Femur (tissue), 1 donor: ENCODE measurements at places on chromosomes 6 and 20.

DNA sequence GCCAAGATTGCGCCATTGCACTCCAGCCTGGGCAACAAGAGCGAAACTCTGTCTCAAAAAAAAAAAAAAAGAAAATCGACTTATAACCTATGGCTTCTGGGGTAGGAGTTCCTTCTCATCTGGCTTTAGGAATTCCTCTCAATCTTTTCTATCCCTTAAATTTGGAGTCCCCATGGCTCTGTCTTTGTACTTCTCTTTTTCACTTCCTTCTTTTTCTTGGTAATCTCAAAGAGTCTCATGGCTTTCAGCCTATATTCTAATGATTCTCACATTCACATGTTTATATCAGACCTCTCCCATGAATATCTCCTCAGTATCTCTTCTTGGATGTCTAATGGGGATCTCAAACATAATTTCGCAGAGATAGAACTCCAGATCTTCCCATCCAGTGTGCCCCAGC lies 42.8 kb upstream of the RALGAPA2 start:
- no peak for DNase-seq

DNA sequence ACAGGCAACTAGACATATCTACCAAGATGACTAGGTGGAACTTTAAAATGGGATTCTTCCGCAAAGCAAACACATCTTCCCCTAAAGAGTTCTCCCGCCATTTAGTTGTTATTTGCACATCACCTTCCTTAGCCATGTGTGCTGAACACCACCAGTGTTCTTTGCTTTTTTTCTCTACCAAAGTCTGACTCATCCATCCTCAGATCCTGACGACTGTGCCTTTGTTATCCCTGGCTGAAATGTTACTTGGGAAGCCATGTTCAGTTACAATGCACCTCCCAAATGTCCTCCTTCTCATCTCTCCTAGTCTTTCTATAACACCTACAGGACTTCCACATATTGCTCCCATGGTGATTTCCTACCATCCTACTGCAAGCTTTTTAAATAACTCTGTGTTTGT lies 593.5 kb upstream of the ARID1B start:
- no peak for DNase-seq

GRCh38 chr20:59779656-59780380 lies 153.6 kb downstream of the SYCP2 start:
- DNase-seq: no peak

DNA sequence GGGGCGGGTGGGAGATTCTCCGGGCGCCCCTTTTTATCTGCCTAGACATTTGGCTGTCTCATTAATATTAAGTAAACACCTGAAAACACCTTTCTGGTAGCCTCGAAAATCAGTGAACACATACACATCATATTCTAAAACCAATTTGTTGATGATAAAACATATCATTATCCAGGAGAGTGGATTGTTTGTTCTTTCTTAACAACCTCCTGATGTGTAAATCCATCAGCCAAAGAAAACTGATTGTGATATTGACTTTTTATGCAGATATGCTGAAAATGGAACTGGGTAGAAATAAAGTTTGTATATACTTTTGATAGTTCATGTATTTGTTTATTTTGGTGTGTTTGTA lies 75.7 kb downstream of the ADGRG6 start:
- no peak for DNase-seq

- DNase-seq: peak; percentile 29
Observed at GRCh38 chr6:125639466-125640020, 109.9 kb upstream of the HEY2 start.

- DNase-seq: no peak
Observed at GRCh38 chr6:36039112-36039511, 11.5 kb downstream of the MAPK14 start.

DNA sequence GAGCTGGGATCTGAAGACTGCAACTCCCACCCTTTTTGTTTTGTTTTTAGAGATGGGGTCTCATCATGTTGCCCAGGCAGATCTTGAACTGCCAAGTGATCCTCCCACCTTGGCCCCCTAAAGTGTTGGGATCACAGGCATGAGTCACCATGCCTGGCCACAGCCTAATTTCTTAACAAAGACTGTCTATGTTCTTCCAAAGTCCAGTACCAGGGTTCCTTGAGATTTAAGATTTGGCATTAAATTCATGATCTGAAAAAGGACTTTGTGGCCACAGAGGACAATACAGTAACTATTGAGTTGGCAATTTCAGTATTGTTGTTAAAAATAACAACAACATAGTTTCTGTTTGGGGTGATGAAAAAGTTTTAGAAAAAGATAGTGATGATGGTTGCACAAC lies 28.7 kb upstream of the BEND3 start:
- no peak for DNase-seq

DNA sequence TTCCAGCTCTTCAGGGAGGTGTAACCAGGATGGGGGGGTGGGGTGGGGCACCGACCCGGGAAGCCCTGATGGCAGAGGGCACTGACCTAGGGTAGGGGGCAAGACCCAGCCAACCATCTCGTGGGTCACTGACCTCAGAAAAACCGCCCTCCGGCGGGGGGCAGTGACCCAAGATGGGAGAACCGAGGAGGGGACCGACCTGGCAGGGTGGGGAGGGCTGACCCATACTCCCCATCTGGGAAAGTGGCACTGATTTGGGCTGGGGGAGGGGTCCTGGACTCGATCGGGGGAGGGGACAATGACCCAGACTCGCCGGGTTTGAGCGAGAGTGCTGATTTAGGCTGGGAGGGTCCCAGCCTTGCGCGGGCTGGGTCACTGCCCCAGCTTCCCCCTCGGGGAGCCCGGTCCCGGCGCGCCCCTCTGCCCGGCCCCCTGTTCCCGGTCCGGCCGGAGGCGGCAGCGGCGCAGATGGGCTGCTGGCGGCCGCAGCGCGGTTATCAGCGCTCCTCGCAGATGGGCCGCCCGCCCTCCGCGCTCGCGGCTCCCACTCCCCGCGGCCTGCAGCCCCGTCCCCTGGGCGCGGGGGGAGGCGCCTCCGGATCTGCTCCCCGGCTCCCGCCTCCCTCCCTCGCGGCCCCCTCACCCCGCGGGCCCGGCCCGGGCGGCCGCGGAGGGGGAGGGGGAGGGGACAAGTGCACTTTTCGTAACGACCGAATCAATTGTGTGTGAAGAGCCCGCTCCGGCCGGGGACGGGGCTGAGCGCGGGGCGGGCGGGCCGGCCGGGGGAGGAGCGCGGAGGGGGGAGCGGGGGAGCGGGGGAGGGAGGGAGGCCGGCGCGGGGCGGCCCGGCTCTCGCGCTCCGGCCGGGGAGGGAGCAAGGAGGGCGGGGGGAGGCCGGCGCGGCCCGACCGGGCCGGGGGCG lies 2.2 kb downstream of the NOL4L start:
- DNase-seq: peak; percentile 60

- DNase-seq: no peak
Observed at GRCh38 chr6:159116343-159116742, 52.9 kb upstream of the FNDC1 start.

GRCh38 chr6:8170245-8170644 lies 67.9 kb upstream of the EEF1E1 start:
- no peak for DNase-seq

- DNase-seq: no peak
Observed at GRCh38 chr20:57374931-57375651, 16.1 kb upstream of the RBM38 start.

DNA sequence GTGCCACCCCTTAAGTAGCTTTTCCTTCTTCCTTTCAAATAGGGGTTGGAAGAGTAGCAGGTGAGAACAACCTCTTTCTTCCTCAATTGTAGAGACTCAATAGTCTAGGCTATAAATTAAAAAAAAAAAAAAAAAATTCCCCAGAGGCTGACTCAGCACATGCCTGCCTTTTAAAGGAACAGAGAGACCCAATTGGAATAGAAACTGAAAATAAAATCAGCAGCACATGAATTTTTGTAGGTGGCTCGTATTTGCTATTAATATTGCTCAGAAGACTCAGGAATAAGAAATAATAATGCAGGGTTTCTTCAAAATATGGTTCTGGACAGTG lies 19.3 kb downstream of the TOP1 start:
- DNase-seq: no peak

DNA sequence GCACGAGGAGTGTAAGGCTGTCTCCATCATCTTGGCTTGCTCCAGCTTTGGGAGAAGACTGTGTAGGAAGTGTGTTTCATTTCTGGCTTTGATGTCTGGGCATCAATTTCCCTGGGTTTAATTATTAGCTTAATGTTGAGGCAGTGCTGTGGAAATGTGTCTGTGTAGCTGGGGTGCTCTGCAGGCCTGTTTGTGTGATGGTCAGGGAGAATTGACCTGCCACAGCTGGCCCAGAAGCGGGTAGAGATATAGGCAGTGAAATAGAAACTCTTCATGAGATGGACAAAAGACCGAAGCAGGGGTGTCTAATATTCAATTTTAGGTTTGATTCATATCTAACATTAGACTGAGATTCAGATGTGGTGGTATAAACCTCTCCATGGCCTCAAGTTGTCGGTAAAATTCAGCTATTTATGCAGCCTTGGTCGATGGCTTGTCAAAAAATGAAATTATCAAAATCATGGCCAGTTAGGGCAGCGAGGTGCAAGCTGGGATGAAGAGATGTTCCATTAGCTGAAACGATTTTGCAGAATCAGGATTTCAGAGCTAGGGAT lies 95.3 kb upstream of the SNX9 start:
- DNase-seq: no peak

DNA sequence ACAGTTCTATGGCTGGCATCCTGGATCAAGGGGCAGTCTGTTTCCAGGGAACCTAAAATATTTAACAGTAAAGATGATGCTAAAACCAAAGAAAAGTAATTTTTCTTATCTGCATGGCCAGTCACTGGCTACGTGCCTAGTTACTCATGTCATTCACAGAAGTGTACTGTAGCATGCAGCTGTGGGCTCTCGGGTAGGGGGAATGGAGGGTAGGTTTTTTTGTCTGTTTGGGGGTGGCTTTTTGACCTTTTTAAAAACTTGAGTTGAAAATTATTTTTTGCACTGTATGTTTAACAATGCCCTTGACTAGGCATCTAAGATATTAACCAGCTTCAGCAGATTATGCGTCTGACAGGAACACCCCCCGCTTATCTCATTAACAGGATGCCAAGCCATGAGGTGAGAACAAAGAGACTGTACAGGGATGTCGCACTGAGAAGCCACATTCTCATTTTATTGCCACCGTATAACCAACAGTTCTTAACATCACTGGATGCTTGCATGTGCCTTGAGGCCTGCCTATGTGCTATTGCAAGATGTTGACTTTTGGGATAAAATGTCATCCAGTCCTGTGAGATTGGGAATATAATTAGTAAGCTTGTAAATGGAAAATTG lies 30.3 kb upstream of the MAPK13 start:
- DNase-seq: no peak

GRCh38 chr6:87993356-87993755 lies 54.3 kb upstream of the SPACA1 start:
- DNase-seq: peak; percentile 42

DNA sequence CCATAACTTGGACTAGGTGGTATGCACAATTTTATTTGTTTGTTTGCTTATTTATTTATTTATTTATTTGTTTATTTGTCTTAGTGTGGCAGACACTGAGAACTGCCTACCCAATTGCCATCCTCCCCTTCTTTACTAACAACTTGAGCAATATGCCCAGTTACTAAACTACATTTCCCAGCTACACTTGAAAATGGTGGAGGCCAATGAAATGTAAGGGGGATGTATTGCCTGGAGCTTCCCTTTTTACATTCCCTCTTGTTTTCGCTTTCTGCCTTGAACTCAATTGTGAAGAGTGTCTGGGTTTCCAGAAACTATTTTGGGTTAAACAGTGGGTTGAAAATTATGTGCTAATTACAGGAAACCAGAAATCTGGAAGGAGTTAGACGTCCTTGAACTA lies 152.7 kb upstream of the FKBP1C start:
- no peak for DNase-seq

- no peak for DNase-seq
Observed at GRCh38 chr20:20196610-20197009, 144.3 kb downstream of the CFAP61 start.

DNA sequence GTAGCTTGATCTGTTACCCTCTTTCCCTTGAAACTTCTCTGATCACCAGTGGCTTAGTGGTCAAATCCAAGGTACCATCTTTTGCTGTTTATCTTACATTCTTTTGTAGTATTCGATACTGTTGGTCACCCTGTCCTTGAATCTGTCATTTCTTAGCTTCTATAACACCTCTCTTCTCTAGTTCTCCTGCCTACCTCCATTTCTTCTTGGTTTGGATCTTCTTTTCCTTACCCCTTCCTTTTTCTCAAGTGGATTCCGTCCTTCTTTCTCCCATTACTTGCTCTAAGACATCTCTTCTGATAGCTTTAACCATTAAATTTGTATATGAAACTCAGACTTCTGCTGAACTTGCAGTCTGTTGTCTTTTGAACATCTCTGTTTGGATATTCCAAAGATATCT lies 39.9 kb downstream of the QKI start:
- no peak for DNase-seq

- no peak for DNase-seq
Observed at GRCh38 chr6:112927641-112928320, 580.7 kb downstream of the RFPL4B start.

- DNase-seq: no peak
Observed at GRCh38 chr6:41914869-41915530, 5.9 kb downstream of the MED20 start.

DNA sequence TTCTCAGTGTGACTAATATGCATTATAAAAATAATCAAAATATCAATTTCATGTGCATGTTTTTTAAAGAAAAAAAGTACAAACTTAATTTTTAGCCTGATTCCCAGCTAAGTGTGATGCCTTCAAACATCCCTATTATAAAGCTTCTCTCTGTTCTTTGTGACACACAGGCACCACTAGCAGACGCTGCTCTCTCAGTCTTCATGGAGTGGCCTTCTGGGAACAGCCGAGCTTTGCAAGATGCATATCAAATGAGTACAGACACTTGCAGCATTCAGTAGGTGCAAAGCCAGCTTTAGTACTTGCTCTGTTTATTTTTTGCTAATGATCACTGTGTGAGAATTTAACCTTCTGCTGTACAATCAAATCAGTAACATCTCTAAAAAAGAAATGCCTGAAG lies 340.0 kb downstream of the ADGRB3 start:
- peak; percentile 36 for DNase-seq

- DNase-seq: no peak
Observed at GRCh38 chr6:50706575-50706974, 6.8 kb upstream of the TFAP2D start.

GRCh38 chr6:108008363-108008762 lies 50.4 kb upstream of the SEC63 start:
- no peak for DNase-seq

DNA sequence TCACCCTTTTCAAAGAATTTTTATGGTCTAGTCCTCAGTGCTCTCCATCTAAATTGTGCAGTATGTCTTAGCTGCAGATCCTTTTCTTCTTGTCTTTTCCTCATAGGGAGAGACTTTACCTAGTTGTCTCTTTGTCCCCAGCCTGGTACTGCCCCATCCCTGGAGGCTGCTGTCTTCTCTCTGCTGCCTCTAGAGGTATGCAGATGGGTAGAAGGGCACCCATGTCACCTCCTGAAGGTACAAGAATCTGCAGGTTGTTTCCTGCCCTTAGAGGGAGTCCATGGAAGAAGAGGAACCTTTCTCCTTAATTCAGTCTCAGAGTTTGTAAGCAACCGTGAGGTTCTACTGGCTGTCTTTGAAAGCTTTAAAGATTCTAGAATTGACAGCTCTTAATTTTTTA lies 39.1 kb downstream of the MCM8 start:
- DNase-seq: no peak

GRCh38 chr6:137076277-137077068 lies 31.7 kb upstream of the IL20RA start:
- DNase-seq: peak; percentile 71

GRCh38 chr20:62938105-62938888 lies at the start of gene GID8:
TSS of gene GID8 (plus strand) at chr20:62938147. CDS start at chr20:62941503, 3,356 bp downstream.
- DNase-seq: peak; percentile 62

GRCh38 chr6:63813566-63814120 lies 178.0 kb downstream of the PHF3 start:
- DNase-seq: no peak

GRCh38 chr20:38144598-38144973 lies 20.5 kb downstream of the TGM2 start:
- no peak for DNase-seq
